Breast epithelium (tissue), 4 donors: ENCODE measurements at places on chromosomes 4 and X. TPM values are rescaled to one million over a fixed set of nuclear protein-coding genes. Genes with fewer than 3 reads are reported as not detected.

FOXR2 gene
- total RNA-seq: not detected

COX7B2 gene
- total RNA-seq: not detected

EDNRA gene
- 11.1 TPM for total RNA-seq

CXCL3 gene
- 5.6 TPM for total RNA-seq

FTSJ1 gene
- total RNA-seq: 34.8 TPM
